ENCODE measurements at places on chromosomes 6 and 20.

GRCh38 chr20:25339608-25340007 is 51.0 kb downstream of the ABHD12 start:
- no peak for DNase-seq

DNA sequence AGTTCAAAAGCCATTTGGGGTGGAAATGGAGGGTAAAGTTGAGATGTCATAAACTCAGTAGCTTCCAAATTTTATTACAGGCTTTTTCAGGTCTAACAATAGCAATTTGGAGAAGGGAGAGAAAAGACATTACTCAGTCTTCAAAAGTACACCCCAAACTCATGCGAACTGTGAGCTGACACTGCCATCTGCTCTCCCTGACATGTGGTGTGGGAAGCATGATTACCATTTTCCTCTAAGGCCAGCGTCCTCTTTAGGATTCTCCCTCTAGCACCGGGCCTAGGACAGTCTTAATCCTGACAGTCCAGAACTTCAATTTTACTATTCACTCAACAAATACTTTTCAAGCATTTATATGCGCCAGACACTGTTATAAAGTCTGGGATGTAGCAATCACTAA is 536.0 kb upstream of the JARID2 start:
- no peak for DNase-seq

- DNase-seq, result no peak
Measured at GRCh38 chr20:58407966-58408557, 19.0 kb downstream of the VAPB start.

DNA sequence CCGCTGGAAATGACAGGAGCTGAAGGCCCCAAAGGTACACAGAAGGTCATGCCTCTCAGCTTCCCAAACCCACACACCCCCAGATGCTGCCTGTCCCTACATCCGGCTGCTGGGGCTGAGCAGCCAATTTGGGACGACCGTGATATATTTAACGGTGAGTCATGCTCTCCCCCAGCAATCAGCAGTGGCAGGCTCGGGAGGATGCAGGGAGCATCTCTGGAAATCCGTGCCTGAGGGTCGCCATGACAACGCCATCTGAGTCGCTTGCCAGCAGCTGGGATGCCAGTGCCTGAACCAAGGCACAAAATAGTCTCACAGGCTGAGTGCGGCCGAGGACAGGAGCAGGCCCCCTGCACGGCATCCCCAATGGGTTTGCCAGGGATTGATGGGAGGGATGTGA is 57.9 kb downstream of the KCNB1 start:
- DNase-seq, result no peak

- DNase-seq, result no peak
Measured at GRCh38 chr6:170437719-170438401, 115.2 kb downstream of the PSMB1 start.

DNA sequence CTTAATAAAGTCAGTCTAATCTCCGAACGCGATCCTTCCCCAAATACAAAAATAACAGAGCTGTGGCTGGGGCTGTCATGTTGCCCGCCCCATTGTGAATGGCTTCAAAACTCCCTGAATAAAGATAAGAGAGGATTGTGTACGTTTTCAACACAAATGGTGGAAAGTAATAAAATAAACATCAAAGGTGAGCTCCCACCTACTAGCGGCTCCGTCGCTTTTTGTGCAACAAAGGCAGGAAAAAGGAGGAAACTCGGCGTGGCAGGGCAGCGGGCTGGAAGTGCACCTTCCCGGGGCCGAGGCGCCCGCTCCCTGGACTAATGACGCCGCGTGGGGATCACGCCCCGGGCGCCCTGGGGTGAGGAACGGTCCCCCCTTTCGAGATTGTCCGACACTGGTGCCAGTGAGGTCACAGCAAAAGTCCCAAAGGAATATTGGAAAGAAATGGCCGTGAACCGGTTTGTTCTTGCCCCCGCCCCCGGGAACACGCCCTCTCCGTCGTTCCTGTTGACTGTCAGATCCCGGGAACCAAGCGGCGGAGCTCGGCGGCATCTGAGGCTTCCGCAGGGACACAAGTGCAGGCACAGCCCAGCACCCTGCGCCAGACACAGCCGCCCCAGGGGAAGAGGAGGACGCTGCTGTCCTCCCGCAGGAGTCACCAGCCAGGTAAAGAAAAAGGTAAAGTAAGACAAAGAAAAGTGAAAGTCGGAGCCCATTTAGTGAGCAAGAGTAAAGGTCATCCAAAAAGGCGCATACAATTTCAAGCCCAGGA is 1.1 kb upstream of the FOXQ1 start:
- no peak for DNase-seq

Measured in ACHN (cell line).